ENCODE measurements at places on chromosomes 1 and 21.
A peak's percentile ranks its signal among the peaks of the same experiment; 100 is the strongest.

DNA sequence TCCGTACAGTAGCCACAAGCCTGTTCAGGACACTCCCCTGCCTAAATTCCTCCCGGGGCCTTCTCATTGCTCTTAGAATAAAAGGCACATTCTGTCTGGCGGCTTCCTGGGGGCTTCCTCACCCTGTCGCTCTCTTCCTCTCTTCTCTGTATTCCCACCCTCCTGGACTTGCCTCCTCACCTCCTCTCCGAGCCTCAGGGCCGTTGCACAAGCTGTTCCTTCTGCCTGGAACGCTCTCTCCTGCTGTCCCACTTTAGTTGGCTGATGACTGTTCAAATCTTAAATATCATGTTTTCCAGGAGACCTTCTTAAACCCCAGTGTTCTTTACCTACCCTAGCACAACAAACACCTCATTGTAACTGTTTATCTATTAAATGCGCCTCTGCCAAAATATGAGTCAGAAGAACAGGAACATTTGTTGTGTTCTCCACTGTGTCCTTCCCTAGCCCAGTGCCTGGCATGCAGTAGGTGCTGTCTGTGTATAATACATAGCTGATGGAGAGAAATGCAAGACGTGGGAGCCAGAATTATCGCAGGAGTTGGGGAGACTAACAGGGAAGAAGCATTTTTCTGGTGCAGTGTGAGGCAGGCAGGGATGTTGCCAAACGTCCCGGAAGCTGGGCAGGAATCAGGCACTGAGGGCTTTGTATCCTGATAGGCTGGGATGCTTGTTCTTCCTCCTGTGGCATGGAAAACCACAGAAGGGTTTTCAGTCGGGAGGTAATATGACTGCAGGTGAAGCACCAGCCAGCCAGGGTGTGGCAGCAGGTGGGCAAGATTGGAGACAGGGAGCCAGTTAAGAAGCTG is 24.1 kb upstream of the THRAP3 start:
- DNase-seq: no peak

DNA sequence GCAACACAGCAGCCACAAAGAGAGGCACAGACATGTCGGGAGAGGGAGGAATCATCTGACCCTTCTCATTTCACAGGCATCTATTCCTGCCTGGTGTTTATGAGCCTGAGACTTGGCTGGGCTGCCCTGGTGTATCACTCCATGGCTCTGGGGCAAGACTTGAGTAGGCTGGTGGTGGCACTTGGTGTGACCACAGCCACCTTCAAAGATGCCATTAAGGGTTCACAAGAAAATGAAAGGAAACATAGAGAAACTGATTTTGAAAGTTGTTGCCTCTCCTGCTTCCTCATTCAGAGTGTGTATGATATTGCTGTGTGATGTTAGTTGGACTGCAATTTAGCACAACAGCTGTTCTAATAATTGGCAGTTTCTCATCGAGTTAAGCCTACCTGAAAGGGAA is 298.8 kb downstream of the FAM72C start:
- DNase-seq: no peak

DNA sequence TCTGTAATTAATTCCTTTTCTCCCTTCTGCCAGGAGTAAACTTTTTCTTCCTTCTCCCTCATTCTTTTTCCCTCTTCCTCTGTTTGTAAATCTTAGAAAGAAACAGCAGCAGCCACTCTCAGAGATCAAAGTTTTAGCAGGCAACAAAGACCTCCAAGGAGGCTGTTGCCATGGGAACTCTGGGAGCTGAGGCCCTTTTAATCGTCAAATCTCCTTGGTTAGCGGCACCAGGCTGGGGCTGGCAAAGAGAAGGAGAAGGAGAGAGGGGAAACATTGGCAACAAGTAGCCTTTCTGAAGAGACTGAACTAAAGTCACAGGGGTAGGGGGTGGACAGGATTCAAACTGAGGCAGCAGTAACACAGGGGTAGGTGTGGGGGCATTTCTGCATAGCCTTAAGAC is 25.2 kb downstream of the ILDR2 start:
- DNase-seq: no peak

DNA sequence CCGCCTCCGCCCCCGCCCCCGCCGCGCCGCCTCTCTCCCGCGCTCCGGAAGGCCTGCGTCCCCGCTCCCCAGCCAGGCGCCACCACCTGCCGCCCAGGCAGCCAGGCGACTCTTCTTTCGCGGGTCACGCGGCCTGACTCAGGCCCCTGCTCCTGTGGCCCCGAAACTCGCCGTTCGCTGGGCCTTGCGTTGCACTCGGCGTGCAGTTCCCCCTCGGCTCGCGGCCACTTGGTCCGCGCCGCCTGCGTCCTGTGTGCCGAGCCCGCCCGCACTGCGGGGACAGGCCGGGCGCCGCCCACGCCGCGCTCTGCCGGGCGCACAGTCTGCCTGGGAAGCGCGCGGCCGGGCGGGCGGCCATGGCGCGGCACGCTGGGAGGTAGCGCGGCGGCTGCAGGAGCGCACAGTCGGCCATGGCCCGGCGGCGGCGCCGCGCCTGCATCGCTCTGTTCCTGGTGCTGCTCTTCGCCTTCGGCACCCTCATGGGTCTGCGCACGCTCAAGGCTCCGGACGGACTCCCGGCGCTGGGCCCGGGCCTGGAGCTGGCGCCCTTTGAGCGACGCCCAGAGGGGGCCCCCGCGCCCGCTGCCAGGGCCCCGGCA is at the start of gene MANEAL:
TSS of gene MANEAL (plus strand) at position 75 of the 599 bp plus-strand sequence. CDS start at position 411, 336 bp downstream.
- DNase-seq: peak; percentile 62

- DNase-seq: no peak
Observed at GRCh38 chr1:5845376-5845775, 146.8 kb downstream of the NPHP4 start.

GRCh38 chr1:53122961-53123413 is 19.5 kb downstream of the SLC1A7 start:
- no peak for DNase-seq

DNA sequence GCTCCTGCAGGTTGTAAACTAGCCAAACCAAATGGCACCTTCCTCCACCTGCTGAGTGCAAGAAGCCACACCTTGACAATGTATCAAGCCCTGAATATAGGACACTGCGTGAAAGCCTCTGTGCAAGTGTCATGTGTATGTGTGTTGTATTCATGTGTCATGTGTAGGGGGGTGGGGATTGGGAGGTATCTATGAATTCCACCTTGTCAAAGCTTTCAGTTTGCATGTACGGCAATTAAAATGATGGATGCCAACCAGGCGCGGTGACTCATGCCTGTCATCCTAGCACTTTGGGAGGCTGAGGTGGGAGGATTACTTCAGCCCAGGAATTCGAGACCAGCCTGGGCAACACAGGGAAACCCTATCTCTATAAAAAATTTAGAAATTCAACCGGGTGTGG is 19.8 kb downstream of the CD34 start:
- no peak for DNase-seq

DNA sequence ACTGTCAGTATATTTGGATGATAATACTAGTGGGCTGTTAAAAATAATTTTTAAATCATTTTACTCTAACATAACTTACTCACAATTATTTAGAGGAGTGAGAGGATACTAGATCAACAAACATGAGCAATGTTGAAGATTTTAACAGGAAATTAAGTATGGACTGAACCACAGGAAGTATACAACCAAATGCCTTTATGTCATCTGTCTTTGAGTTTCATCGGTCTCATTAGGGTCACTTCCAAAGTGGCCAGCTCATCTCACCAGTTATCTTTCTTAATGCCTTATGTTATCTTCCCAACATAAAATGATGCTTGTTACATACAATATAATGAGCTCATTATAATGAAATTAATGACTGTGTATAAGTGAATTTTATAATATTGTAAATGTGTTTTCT is 1.5 kb upstream of the RGS1 start:
- no peak for DNase-seq

DNA sequence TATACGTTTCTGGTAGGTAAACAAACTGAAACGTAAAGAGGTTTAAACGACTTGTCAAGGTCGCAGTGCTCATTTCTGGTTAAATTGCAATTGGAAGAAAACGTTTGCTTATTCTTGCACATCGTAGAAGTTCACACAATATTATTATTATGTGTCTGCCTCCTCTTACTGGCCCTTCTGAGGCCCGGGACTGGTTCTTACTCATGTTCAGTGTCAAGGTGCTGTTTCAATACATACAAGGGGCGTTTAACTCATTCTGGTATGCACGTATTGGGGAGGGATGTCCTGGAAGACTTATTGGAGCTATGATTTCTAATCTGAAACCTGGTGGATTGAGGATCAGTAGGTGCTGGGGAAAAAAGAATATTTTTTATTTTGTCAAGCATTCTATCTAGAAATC is 932 bp downstream of the RPF1 start:
- peak; percentile 12 for DNase-seq

DNA sequence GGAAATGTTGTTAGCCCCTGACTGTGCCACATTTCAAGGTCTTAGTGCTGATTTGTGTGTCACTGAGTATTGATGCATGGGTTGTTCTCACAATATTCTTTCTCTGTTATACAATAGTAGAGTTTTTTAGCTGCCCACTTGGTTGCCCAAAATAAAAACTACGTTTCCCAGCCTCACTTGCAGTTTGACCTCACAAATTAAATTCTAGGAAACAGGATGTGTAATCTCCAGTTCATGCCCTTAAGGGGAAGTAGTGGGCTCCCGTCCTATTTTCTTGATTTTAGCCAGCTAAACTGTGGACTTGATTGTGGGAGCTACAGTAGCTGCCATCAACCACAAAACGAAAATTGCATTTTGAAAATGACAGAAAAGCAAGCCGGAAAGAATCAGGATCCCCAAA is 27.3 kb upstream of the LAMC1 start:
- no peak for DNase-seq

- no peak for DNase-seq
Observed at GRCh38 chr1:29256979-29257804, 20.9 kb downstream of the PTPRU start.

DNA sequence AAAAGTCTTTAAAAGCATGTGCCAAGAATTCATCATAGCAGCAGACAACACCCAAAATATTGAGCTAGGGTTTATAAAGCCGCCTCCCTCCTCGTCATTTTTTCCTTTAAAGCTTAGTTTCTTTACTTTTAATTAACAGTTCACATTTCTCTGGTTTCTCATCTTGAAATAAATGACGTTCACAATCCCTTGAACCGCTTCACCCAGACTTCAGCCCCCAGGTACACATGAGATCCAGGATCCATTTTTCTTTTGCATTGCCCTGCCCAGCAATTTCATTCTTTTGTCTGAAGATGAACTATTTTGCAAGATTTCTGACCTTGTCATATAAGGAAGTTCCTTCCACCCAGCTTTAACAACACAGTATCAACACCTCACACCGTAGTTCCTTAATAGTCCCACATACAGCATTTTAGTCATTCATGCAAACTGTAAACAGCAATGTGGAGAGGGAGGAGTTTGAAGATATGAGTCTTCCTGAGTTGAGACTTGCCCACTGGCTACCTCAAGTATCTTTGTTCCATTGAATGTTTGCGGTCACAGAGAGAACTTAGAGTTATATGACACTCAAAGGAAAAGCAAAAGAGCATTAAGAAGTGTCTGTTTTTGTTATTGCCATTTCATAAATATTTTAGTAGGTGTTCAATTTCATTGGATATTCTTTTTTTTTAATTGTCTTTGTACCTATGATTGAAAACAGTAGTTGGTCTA is 35.3 kb upstream of the CACYBP start:
- no peak for DNase-seq

GRCh38 chr21:15671188-15671587 is 58.6 kb upstream of the USP25 start:
- no peak for DNase-seq

DNA sequence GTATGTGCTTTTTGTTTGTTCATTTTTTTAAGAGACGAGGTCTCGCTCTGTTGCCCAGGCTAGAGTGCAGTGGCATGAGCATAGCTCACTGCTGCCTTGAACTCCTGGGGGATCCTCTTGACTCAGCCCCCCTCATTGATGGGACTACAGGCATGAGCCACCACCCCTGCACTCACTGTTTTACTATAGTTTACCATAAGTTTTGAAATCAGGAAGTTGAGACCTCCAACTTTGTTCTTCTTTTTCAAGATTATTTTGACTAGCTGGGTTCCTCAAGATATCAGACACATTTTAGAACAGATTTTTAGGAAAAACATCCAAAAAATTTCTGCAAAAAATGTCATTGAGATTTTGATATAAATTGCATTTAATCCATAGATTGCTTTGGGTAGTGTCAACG is 120.4 kb upstream of the FGGY start:
- no peak for DNase-seq

DNA sequence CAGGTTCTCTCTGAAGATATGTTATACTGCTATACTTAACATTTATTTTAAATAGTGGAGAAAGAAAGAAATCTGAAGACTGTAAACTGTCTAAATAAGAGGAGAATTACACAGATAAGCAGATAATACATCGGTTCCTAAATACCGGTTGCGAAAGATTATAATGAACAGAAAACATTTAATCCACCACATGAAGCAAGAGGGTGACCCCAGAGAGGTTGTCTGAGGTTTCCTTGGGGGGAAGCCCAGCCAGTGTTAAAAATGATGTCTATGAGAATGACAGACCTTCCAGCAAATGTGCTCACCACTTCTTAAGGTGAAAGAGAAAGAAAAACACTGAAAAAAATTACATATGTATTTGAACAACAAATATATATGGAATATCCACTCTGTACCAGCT is 356.4 kb upstream of the KAZN start:
- DNase-seq: no peak
